OCI-M1 (cell line): ENCODE measurements at places on chromosomes 7 and 10.

DNA sequence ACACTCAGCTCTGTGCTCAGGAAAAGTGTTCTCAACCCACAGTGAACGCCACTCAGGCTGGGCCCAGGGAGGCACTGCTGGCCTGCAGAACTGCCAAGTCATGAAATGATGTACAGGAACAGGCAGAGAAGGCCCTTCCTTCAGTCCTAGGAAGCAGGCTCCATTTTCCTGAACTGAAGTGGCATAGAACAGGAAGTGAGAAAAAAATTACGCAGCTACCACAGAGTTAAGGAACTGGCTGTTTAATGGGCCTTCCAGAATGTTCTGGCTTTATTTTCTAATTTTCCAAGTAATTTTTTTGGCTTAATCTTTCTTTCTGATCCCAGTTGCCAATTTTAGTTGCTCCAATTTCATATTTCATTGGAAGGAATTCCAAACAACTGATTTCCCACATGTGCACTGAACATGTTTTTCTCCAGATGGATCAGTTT lies 39.3 kb downstream of the LRRC18 start:
- DNase-seq = no peak

GRCh38 chr10:127000598-127000997 lies 95.4 kb downstream of the DOCK1 start:
- DNase-seq = no peak

- DNase-seq = peak; percentile 97
These were observed 9.6 kb downstream of the ITGB1 start for GRCh38 chr10:32948451-32948850.

- no peak for DNase-seq
These were observed 176.4 kb downstream of the TAX1BP1 start for GRCh38 chr7:27916372-27916771.

DNA sequence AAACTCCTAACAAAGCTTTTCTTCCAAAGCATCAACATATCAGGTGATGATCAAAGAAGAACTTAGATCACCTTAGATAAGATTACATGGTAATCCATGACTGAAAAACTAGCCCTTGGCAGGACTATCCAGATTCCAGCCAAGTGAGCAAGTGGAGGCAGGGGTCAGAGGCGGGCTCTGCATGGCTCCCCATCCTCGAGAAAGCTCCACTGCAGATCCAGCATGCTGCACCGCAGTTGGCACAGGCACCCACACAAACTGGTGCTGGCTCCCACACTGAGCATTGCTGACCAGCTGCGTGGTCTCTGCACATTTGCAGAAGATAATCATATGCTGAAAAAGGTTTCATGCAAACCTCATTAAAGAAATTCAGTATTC lies 10.1 kb downstream of the PSAP start:
- DNase-seq = no peak

DNA sequence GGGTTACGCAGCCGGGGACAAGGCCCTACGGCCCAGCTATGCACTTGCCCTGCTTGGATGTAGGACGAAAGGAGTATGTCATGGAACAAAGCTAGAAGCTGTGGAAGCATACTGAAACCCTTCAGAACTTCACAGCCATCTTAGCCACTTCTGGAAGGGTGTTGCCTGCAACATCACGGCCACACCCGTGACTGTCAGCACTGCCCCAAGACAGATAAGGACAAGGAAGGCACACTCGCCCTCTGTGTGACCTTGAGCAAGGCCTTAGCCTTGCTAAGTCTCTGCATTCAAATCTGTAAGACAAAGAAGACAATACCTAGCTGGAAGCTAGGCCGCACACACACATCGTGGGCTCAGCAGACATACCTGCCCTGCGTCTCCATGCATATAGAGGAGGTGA lies 352.5 kb upstream of the MGMT start:
- DNase-seq = no peak

GRCh38 chr7:74023092-74023536 lies 4.9 kb upstream of the ELN start:
- peak; percentile 33 for DNase-seq

DNA sequence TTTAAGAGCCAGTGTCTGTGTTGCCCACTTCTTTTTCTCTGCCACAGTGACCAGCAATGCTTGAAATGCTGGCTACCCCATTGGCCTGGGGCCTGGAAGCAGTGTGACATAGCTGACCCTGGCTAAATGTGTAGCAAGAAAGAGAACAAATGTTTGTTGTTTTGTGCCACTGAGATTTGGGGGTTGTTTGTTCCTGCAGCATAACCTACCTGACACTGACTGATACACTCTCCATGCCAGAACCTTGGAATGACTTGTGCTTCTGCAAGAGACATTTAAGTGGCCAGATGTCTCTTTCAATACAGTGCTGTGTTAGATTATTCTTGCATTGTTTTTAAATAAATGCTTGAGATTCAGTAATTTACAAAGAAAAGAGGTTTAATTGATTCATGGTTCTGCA lies 411.5 kb downstream of the TYW1 start:
- DNase-seq = no peak

DNA sequence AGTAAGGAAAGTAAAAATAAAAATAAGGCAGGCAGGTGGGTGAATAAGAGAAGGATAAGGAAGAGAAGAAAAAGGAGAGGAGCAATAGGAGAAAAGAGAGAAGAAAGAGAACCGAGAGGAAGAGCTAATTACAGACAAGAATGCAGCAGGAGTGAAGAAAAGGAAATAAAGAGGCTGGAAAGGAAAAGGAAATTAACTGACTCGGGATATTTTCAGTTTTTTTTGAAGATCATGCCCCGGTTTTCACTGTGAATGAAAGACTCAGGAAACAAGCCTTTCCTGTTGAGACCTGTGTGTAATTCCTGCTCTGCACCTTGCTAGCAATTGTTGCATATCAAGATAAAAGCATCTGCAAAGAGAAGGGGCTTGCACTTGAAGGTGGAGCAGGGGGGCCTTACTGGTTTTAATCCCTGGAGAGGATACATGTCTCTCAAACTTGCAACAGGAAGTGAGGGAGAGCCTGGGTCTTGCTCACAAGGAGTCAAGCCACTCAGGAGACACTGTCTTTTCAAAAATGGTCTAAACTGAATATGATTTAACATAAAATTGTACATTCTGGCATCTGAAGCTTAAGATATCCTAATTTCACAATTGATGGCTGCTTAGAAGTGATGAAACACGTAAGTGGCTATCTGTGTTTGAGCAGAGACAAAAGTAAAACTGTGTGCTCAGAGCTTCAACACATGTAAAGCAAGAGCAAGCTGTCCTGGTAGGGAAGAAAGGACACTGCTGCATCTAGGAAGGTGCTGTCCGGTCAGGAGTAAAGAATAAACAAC lies 157.6 kb downstream of the FAM107B start:
- DNase-seq = no peak

GRCh38 chr7:29035044-29035740 lies 77.1 kb upstream of the TRIL start:
- DNase-seq = no peak

- peak; percentile 43 for DNase-seq
These were observed 36.6 kb downstream of the PRKCQ start for GRCh38 chr10:6543431-6544005.

- no peak for DNase-seq
These were observed 185.5 kb downstream of the CFTR start for GRCh38 chr7:117665368-117665767.

GRCh38 chr10:124607693-124608092 lies 136.5 kb downstream of the FAM53B start:
- no peak for DNase-seq

DNA sequence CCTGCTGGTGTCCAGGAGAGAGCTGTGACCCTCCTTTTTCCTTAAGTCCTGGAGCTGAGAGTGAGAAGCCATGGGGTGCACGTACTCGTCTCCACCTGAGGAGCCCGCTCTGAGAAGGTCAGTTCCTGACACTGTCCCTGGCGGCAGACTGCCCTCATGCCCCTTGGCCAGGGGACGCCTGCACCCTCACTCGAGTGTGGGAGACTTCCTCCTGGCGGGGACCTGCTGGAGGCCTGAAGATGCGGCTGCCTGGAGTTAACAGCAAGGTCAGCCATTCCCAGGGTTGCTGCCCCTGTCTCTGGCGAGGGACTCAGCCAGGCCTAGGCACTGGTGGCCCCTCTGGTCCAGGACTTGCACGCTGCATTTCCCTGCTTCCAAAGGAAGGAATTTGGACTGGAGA lies 26.4 kb downstream of the TMEM120A start:
- DNase-seq = no peak

GRCh38 chr10:59432207-59432900 lies 70.0 kb upstream of the FAM13C start:
- no peak for DNase-seq

- no peak for DNase-seq
These were observed 93.6 kb downstream of the ARHGAP22 start for GRCh38 chr10:48511066-48511874.

DNA sequence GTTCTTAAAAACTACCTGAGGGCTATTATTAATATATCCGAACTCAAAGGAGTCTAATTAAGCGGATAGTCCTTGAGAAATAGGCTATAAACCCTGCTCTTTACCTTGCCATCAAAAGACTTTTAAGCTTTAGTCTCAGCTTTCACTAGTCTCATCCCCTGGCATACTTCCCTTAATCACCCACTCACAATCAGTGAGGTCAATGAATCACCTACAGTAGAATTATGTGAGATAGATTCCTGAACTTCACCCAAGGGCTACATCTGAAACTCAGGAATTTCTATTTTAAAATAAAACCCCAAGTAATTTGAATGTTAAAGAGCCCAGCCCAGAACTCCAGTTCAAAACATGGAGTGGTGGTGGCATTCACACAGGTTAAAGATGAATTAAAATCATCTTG lies 108.7 kb downstream of the ETV1 start:
- no peak for DNase-seq

GRCh38 chr10:125082881-125083575 lies 77.3 kb downstream of the CTBP2 start:
- DNase-seq = no peak

GRCh38 chr7:115805458-115805857 lies 225.1 kb downstream of the TFEC start:
- no peak for DNase-seq

GRCh38 chr7:17524746-17525145 lies 226.3 kb downstream of the AHR start:
- no peak for DNase-seq

DNA sequence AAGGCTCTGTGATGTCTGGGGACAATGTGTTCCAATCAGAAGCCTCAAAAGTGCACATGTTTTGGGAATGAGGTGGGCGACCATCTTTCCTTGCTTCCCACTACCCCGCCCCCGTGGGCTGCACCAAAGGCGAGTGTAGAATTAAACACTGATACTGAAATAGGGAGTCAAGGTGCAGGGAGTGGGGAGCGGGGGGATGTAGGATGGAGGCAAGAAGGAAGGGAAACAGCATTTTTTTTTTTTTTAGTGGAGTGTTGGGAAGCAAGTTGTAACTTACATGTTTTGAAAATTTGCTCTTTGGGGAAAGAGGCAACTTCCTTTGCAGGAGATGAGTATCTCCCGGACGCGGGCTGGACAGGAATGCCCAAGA lies 484 bp upstream of the DLX5 start:
- no peak for DNase-seq

- DNase-seq = no peak
These were observed 981.7 kb downstream of the REEP3 start for GRCh38 chr10:64502936-64503335.

- peak; percentile 14 for DNase-seq
These were observed 66.4 kb upstream of the IFRD1 start for GRCh38 chr7:112383671-112384417.

GRCh38 chr7:113968713-113969112 lies 49.9 kb upstream of the PPP1R3A start:
- no peak for DNase-seq

- DNase-seq = no peak
These were observed 3.5 kb downstream of the AIMP2 start for GRCh38 chr7:6012355-6013104.

DNA sequence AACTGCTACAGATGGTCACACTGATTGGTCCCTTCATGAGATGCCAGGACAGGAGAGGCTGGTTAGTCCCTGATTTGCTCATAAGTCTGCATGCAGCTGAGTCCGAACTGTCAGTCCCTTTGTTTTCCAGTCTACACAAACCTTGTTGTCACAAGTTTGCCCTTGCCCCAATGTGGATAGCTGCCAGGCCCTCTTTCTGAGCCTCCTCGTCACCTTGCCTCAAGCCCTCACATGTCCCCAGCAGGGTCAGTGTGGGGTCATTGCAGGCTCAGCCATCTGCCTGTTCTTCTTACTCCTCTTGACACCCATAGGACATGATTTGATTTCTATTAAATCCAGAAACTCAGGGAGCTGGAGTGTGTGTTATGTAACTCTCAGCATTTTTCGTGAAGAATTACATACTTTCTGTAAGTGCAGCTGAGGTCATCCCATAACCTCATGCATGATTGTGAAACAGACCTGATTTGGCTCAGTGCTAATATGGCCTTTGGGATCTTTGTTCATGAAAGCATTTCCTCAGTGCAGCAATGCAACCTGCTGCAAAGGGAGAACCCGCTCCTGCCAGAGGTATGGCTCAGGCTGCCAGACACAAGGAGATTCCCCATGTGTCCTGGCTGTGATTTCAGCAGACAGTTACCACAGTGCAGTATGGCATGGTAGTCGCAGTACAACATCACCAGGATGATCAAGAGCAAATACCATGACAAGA lies 70.0 kb upstream of the ZMIZ2 start:
- DNase-seq = no peak

DNA sequence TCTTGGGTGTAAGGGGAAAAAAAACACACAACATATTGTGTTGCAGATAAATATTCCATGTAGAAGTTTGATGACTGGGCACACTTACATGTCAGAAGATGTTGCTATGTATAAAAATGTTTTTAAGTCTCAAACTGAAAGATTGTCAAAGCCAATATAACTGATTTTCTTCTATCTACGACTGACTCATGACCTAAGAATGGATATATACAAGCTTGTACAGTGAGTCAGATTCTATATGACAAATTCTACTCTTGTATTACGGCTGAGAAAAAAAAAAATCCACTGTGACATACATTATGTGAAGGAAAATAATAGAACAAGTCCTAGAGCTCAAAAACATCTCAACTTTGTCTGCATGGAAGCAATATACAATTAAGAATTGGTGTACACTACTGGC lies 343.0 kb upstream of the PCDH15 start:
- no peak for DNase-seq

DNA sequence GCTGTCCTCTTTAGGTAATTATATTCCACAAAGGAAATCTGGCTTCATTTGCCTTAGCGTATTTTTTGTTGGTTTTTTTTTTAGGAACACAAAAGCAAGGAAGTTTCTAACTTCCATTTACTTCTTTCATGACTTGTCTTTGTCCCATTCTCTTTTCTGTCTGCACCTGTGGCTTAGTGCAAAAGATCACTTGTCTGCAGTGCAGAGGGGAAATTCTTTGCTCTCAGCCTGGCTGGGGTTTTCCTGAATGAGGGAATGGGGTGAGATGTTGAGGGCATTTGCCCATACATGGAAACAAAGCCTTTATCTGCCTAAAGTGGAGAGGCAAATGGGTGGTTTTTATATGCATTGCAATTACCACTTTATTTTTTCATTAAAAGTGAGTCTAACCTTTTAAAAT lies 361.1 kb upstream of the IGFBP3 start:
- no peak for DNase-seq
